ENCODE measurements at places on chromosomes 11 and 22. TPM values are rescaled to one million over a fixed set of nuclear protein-coding genes. Genes with fewer than 3 reads are reported as not detected.

Gene TIMP3
- 179 TPM for polyA plus RNA-seq

Gene FAM180B
- 0.30 TPM for polyA plus RNA-seq

Gene PTGDR2
- 0.51 TPM for polyA plus RNA-seq

Gene PGA5
- polyA plus RNA-seq = 0.53 TPM

Gene ADAMTS8
- 6.5 TPM for polyA plus RNA-seq

Gene UPK3A
- not detected for polyA plus RNA-seq

Gene PARVB
- polyA plus RNA-seq = 45.3 TPM

Gene TEX54
- polyA plus RNA-seq = 0.37 TPM

Gene FAM83F
- polyA plus RNA-seq = 0.35 TPM

Gene SCN4B
- 7.3 TPM for polyA plus RNA-seq

DNA sequence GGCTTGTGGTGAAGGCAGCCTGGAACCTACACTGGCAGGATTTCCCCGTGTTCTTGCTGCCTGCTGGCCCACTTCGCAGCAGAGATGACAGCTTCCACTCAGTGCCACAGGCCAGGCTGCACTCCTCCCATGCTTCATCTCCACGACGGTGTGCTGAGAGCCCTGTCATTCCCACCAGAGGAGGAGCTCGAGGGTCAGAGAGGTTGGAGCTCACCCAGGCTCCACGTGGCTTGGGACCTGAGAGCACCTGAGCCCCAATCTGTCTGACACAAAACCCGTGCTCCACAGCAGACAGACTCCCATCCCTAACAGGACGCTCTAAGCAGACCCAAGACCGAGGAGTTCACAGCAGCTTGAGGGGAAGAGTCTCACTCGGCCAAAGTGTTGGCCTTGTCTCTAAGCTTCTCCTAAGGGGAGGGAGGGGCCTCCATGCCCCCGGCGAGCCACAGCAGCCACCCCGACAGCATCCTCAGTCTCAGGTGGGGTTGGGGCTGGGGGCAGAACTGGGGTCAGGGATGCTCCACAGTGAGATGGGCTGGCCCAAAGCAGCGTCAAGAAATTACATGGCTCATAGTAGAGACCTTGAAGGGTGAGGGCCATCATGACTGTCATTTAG is 10.7 kb downstream of the LRFN4 start:
- DNase-seq = no peak

DNA sequence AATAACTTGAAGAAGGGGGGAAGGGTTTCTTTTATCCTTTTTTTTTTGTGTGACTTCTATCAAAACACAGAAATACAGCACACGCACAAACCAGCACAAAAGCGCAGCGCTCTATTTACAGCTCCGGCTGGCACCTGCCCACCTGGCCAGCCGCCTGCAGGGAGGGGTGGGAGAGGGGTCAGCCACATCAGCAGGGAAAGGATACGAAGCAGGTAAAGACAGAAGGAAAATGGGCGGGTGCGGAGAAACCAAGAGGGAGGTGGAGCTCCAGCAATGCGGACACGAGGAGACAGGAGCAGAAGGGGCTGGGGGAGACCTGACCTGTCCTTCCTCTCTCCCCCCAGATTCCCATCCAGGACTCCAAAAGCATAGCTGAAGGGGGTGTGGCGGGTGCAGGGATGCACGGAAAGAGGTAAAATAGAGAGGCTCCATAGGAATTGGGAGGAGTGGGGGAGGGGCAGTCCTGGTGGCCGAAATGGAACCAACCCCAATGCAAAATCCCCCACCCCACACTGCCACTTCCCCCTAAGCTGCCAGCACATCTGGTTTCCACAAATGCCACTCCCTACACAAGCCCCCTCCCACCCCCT is 14.1 kb downstream of the CXCR5 start:
- no peak for DNase-seq

- no peak for DNase-seq
Measured at GRCh38 chr22:49946612-49947295, 13.8 kb upstream of the PIM3 start.

DNA sequence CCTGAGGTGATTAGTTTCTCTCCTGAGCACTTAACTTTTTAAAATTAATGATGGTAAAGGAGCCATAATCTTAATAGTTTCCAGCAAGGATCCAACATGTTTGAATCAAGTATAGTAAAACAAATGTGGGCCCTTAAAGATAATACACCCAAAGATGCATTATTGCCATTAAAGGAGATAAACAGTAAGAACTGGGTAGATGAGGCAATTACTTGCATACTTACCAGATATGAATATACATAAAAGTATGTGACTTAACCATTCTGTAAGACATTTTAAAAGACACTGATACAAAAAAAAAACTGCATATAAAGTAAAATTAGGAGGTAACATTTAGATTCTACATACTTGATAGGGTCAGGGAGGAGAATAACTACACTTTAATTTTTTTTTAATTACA is 48.2 kb downstream of the CADM1 start:
- DNase-seq = no peak

GRCh38 chr11:66107600-66108510 is 37.8 kb downstream of the PACS1 start:
- DNase-seq = no peak

- DNase-seq = no peak
Measured at GRCh38 chr22:46050451-46050845, 73.5 kb upstream of the WNT7B start.

- DNase-seq = peak; percentile 21
Measured at GRCh38 chr22:23984430-23984829, 4.5 kb downstream of the GSTT2 start.

DNA sequence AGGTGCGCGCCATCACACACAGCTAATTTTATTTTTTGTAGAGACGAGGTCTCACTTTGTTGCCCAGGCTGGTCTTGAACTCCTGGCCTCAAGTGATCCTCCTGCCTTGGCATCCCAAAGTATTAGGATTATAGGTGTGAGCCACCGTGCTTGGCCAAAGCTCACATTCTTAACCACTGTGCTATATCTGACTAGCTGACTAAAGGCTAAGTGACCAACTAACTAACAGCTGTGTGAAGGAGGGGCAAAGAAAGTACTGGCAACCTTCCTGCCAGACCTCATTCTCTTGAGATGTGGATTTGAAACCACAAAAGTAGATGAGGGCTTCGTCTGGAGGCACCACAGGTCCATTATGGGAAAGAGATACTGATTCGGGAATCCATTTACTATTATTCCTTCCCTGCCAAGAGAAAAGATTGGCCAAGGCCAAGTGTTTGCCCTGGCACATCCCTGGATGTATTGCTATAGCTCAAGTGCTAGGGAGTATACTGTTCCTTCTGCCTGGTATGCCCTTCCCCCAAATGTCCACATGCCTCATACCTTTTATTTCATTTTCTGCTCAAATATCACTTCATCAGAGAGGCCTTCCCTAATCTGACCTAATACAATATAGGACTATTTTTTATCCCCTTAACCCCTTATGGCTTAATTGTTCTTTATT is 52.7 kb upstream of the RRM1 start:
- DNase-seq = no peak

- no peak for DNase-seq
Measured at GRCh38 chr11:73271936-73272679, at the start of gene P2RY6. TSS of gene P2RY6 (plus strand) at chr11:73272338. CDS start at chr11:73296519, 24,181 bp downstream.

- DNase-seq = no peak
Measured at GRCh38 chr11:27847496-27847895, 147.2 kb upstream of the BDNF start.

DNA sequence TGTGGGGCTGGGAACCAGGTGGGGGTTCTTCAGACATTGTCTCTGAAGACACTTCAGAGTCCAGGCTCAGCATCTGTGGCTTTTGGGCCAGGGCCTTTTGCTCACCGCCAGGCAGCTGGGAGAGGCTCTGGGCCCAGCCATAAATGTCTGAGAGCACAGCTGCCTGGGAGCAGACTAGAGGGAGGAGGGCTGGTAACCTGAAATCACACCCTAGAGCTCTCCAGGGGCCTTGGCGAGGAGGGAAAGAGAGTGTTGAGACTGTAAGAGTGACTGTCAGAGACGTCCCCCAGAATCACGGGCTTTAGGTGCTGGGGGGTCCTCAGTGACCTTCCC is 4.1 kb downstream of the TRABD start:
- no peak for DNase-seq

DNA sequence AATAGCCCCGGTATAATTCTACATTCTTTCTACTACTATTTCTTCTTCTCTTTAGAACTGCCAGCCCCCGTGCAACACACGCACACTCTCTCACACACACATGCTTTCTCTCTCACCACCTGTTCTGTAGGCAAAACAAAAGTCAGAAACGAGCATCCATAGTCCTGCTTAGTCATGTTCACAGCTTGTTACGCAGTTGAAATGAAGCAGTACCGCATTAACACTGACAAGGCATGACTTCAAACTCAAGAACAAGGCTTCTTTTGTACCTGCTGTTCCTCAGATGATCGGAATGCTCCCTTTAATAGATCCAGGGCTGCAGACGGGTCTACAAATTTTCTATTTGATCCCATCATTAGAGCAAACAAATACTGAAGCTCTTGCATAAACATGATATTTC is 42.2 kb downstream of the USP28 start:
- DNase-seq = no peak

DNA sequence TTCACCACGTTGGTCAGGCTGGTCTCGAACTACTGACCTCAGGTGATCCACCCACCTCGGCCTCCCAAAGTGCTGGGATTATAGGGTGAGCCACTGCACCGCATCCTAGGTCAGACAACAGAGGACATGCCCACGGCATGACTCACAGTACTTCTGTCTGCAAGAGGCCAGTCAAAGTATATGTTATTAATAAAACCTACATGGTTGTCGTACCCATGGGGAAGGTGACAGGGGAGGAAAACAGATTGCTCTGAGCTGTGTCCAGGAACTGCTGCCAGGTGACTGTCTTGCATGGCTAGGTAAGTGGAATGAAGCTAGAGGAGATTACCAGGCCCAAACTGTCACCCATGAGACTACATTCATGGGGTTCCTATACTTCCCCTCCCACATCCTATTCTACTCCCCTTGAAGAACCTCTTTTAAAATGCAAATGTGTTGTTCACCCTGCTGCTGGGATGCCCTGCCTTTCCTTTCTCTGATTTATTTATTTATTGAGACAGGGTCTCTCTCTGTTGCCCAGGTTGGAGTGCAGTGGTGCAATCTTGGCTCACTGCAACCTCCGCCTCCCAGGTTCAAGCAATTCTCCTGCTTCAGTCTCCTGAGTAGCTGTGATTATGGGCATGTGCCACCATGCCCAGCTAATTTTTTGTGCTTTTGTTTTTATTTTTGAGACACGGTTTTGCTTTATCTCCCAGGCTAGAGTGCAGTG is 2.0 kb upstream of the NLRX1 start:
- no peak for DNase-seq

DNA sequence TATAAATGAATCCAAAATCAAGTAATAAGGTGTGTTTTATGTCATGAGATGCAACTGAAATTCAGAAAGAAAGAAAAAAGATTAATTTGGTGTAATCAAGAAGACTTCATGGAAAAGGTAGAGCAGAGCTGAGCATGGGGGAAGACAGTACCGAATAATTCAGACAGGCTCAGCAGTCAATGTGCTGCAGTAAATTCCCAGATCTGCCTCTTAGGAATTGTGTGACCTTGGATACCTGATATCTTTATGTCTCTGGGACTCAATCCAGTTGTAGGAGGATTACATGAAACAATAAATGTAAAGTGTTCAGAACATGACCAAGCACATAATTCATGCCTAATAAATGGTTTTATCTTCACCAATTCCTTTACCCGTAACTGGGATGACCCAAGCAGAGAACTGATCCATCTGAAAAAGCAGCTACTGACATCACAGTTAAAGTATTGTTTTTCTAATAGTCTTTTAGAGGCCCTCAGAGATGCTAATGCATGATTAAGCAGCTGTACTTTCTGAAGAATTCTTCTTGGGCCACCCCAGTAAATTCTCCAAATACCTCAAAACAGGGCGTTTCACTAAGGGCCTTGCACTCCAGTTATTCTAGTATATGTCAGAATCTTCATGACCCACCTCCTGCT is 7.8 kb downstream of the MS4A12 start:
- DNase-seq = no peak

DNA sequence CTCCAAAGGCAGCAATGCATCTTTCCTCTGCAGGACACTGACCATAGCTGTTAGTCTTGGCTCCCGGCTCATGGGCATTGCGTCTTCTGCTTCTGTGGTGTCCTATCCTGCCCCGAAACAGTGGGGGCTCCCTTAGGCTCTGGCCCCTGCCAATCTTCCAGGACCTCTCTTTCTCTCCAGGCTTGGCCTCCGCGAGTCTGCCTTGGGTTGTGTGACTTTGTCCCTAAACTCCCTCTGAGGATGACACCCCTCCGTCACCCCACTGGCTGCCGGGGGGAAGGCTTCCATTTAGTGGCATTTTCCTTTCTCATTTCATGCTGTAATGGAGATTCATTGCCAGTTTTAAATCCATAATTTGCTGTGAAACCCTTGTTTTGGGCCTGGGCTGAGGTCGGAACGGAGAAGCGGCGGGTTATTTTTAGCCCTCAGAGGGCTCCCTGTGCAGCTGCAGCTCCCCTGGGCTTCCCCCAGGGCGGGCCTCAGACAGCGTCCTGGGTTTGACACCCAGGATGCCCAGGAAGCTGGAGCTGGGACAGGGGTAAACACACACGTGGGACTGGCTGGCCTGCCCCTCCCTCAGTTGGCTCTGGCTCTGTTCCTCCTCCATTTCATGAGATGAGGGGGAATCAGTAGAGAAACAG is 156.1 kb downstream of the ST3GAL4 start:
- DNase-seq = no peak

- no peak for DNase-seq
Measured at GRCh38 chr22:44462246-44463010, 35.6 kb downstream of the RTL6 start.

- no peak for DNase-seq
Measured at GRCh38 chr11:110738641-110739040, 26.4 kb upstream of the ARHGAP20 start.

DNA sequence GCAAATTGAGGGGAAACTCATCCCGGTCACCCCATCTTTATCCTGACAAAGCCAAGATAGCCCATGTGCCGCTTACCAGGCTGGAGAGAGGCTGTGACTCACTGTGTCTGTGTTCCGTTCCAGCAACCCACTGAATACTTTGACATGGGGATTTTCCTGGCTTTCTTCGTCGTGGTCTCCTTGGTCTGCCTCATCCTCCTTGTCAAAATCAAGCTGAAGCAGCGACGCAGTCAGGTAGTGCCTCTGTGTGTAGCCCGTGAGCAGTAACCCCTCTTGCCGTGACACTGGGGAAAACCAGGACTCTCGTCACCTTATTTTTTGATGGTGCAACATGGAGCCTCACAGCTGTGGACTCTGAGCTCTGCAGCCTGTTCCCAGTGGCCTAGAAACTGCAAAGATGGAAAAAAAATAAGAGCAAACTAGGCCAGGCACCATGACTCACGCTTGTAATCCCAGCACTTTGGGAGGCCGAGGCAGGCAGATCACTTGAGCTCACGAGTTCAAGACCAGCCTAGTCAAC is 16.9 kb downstream of the C22orf31 start:
- DNase-seq = no peak

All from right lung (tissue), 10 donors.